ENCODE measurements at places on chromosomes 5 and 9.

- no peak for DNase-seq
These were observed 139.8 kb downstream of the ELAVL2 start for GRCh38 chr9:23686257-23686656.

- no peak for DNase-seq
These were observed 209.8 kb downstream of the CWC27 start for GRCh38 chr5:64978546-64978945.

GRCh38 chr5:59496524-59497134 is 396.9 kb downstream of the PDE4D start:
- DNase-seq = no peak

DNA sequence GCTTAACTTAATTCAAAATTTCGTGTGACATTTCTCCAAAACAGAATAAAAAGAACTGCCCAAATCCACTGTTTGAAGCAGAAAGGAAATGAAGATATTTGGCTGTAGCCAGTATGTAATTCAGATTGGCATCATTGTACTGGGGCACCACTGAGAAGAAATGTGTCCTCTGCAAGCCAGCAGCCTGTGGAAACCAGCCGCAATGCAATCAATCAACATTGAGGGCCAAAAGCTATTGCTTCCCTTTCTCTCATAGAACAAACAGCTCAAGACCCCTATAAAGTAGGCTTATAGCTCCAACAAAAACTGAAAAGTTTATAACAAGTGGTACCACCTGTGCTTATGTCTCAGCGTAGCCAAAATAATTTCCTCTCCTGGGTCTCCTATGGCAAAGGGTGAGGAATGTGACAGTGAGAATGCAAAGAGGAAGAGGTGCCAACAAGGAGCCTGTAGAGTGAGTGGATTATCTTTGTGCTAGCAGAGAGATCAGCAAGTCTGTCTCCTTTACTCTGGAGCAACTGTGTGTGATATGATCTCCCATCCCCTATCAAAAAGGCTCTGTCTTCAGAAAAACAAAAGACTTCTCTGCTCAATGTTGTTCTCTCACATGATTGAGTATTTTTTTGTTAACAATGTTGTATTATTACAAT is 1072.3 kb upstream of the DMAC1 start:
- no peak for DNase-seq

DNA sequence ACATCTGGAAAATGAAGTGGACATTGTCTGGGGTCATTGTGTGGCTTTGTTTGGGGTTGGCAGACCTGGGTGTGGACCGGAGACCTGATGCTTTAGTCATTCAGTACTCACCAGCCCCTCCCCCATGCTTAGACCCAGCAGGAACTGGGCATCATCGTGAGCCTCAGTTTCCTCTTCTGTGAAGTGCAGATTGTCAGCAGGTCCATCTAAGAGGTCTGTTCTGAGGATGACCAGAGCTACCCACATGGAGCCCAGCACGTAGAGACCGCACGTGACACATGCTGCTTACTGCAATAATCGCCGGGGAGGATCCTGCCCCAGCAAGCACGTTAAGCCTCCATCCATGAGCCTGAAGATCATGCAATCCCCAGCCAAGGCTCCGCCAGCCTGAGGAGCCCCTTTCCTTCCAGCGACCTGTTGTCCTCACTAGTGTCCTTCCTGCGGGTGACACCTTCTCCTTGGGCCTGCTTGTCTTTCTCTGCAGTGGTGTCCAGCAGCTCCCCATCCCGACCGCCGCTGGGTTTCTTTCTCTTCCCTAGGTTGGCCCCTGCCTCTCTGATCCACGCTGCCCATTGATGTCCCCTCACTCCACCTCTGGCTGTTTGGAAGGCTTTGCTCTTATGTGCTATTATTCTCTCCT is 26.7 kb upstream of the IRX4 start:
- DNase-seq = no peak

DNA sequence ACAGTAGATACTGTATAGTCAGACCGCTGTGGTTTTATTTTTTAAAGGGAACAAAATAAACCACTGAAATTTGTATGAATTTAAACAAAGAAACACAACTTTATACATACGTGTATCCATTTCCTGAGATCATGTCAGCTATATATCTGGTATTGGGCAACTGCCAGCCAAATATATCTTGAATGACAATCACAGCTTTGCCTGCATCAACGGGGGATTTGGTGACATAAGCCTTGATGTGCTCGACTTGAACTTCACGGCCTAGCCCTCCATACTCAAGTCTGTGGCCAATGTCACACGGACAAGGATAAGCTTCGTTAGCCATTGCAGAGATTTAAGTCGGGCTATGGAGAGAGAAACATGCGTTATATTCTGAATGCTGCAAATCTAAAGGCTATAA is 17.3 kb downstream of the CMBL start:
- no peak for DNase-seq

GRCh38 chr9:3676766-3677165 is 151.0 kb upstream of the RFX3 start:
- DNase-seq = no peak

DNA sequence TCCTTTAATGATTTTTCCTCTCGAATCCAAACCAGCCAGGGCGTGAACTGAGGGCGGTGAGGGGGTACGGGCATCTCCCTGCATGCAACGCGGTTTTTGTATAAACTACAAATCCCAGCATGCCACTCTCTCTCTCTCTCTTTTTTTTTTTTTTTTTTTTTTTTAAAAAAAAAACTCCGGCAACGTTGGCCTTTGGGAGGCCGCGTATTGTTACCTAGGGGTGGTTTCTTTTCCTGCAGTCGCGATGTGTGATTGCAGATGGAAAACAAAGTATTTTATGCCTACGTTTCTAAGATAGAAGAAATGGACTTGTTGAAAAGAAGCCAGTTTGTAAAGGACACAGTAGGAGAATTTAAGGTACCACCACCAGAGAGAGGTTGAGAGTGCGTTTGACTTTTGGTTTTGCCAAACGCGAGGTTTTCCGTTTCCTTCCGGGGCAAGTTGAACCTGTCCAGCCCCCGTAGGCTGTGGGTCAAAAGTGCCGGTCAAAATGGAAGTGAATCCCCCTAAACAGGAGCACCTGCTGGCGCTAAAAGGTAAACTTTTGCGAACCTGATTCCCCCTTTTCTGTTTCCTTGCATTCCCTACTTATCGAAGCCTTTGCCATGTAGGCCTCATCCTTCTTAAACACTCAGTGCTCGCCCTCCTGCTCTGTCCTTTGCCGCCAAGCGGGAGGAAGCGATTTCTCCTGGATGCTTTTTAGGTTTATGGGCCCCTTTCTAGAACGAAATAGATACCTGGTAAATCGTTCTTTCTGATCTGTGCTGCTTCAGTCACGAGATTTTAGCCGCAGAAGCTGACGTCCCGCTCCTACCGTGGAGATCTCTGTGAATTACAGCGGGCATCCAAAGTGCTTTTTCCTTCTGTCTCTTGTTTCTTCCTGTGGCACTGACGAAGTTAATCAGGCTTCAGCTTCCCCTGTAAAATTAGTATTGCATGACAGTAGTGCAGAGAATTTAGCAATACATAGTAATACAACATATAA is at the start of the genes SHLD3 and TRAPPC13:
SHLD3 (plus strand) TSS at position 457 of the 985 bp plus-strand sequence. CDS start 4,561 bp downstream, outside the sequence.
TRAPPC13 (plus strand) TSS at position 457 of the 985 bp plus-strand sequence; CDS start at position 491, 34 bp downstream.
- DNase-seq = peak; percentile 46

DNA sequence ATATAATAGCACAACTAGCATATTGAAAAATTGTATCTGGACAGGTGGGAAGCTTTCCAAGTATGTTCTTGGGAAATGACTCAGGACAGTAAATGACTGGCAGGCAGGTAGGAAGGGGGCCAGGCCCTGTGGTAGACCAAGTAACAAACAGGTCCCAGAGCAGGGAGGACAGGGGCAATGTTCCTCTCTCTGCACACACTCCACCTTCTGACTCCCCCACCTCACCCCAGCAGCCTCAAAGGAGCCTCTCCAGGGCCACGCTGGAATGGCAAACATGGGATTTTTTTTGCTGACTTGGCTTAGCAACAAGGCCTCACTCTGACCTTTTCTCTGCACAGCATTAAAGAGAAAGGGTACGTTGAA is 31.1 kb upstream of the IQGAP2 start:
- DNase-seq = no peak

GRCh38 chr9:134570151-134570621 is 71.4 kb upstream of the COL5A1 start:
- DNase-seq = no peak

DNA sequence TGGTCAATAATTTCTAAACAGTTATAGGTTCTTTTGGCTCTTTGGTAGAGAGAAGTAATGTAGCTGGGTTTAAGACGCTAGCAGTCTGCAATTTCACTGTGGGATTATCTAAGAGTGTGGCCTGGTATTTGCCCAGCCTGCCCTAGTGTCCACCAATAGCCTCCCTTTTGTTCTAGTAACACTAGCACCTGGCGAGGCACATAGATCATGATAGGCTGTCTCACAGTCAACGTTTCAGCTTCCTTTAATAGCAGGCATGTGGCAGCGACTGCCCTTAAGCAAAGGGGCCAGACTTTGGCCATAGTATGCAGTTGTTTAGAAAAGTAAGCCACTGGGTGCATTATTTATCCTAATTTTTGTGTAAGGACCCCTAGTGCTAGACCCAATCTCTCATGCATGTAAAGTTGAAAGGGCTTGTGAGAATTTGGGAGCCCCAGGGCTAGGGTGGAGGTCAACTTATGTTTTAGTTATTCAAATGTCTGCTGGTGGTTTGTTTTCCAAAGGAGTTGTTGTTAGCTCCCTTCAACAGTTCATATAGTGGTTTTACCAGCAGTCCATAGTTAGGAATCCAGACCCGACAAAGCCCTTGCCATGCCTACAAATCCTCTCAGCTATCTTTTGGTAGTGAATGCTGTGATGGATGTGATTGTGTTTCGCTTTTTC is 274.3 kb downstream of the HTR1A start:
- DNase-seq = no peak

DNA sequence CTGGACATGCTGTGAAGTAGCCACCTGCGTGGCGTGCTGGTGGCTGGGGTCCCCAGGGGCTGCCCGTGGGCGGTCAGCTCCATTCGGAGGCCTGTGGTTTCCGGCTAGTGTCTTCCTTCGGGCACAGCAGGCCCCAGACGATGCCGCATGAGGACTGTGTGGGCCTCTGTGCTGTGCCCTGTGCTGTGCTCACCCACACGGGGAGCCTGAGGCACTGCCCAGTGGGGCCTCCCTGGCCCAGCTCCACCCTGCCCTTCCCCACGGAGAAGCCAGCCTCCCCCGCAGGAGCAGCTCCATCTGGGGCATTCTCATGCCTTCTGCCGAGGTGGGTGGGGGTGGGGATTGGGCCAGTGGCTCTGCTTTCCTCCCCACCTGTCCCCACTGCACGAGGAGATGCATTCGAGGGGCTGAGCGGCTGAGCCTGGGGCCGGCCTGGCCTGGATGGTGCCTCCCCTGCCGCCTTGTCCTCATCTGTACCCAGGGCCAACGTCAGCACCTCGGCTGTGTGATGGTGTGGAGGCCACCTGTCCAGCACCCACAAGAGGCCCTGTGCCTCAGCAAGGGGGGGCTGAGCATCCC is 24.2 kb downstream of the RXRA start:
- no peak for DNase-seq

- DNase-seq = no peak
These were observed 43.2 kb downstream of the RICTOR start for GRCh38 chr5:39031041-39031440.

GRCh38 chr9:26650325-26650724 is 242.3 kb downstream of the CAAP1 start:
- no peak for DNase-seq

DNA sequence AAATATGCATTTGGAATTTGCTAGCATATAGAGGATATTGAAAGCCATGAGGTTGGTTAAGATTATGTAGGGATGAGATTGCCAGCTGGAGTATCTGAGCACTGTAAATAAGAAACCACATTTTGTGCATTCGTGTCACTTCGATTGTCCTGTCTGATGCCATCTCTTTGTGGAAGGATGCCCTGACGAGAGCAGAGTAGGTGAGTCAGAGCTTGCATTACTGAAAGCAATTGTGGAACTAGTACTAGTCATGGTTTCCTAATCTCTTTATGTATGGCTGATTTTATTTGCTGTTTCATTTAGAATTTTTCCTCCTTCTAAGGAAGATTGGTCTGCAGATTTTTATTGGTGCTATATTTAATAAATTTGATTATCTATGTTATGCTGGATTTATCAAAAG is 14.5 kb upstream of the TAS2R1 start:
- DNase-seq = no peak

DNA sequence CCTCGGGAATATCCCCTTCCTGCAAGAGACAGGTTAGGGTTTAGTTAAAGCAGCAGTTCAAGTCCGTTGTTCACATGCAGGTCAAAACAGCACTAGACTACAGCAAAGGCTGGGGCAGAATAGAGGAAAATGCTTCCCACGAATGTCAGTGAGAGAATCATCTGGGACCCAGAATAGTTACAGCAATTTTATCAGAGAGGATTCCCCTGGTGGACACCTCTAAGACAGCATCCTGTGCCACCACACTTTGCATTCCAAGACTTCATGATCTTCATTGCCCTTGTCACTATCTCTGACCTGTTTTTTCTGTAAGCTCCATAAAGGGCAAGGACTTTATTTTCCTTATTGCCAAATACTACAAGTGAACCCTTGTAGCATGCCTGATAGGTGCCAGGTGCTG is 12.9 kb downstream of the GRXCR2 start:
- no peak for DNase-seq

GRCh38 chr5:144017631-144018030 is 152.8 kb downstream of the YIPF5 start:
- no peak for DNase-seq

DNA sequence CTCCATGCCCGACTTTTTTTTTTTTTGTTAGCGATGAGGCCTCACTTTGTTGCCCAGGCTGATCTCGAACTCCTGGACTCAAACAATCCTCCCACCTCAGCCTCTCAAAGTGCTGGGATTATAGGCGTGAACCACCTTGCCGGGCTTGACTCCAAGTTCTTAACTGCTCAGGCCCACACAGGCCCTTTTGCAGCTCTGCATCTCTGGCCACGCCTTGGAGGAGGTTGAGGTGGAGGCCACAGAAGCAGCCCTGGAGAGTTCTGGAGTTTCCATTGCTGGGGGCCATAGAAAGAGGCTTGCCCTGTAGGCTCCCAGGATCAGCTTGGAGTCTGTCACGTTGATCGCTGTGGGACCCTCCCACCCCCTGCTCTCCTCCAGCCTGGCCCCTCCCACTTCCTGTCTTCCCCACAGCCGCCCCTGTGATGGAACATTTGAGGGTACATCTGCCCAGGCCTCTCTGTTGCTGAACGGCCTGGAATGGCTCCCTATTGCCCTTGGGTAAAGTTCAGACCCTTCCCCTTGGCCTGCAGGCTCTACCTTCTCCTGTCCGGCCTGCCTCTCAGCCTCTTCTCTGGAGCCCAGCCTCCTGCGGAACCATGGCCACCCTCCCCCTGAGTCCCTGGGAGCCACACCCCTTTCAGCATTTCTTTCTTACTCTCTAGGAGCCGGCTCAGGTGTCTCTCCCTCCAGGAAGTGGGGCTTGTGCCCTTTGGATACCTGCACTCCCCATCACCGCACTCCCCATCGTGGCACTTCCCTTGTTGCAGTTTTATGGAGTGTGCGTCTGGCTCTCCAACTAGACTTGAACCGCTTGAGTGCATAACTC is 30.4 kb upstream of the IER5L start:
- no peak for DNase-seq
